ENCODE measurements at places on chromosomes 12 and 14. TPM values are rescaled to one million over a fixed set of nuclear protein-coding genes. Genes with fewer than 3 reads are reported as not detected.

AHNAK2 gene
- 58.5 TPM for total RNA-seq

HOXC13 gene
- total RNA-seq = not detected

ARMH4 gene
- 1.6 TPM for total RNA-seq

KRT1 gene
- total RNA-seq = not detected

COCH gene
- not detected for total RNA-seq

CFAP54 gene
- total RNA-seq = 0.12 TPM

ETFBKMT gene
- 3.2 TPM for total RNA-seq

SNAPC1 gene
- 7.9 TPM for total RNA-seq

TMEM132D gene
- not detected for total RNA-seq

PHETA1 gene
- total RNA-seq = 18.3 TPM

PRB2 gene
- total RNA-seq = not detected

KSR2 gene
- not detected for total RNA-seq

DDX11 gene
- 5.4 TPM for total RNA-seq

TMEM253 gene
- total RNA-seq = not detected

RBM25 gene
- 15.2 TPM for total RNA-seq

TESPA1 gene
- not detected for total RNA-seq

KRT83 gene
- not detected for total RNA-seq

PMCH gene
- not detected for total RNA-seq

LRRIQ1 gene
- total RNA-seq = 0.85 TPM

CDCA4 gene
- total RNA-seq = 7.4 TPM

ADAMTS20 gene
- total RNA-seq = not detected
